ENCODE measurements at places on chromosomes 2 and 18.
A peak's percentile ranks its signal among the peaks of the same experiment; 100 is the strongest.

GRCh38 chr18:73365018-73365417, 497.2 kb upstream of the NETO1 start:
- DNase-seq: no peak

- DNase-seq: no peak
These were observed 3.7 kb downstream of the SERPINB5 start for GRCh38 chr18:63480476-63480875.

DNA sequence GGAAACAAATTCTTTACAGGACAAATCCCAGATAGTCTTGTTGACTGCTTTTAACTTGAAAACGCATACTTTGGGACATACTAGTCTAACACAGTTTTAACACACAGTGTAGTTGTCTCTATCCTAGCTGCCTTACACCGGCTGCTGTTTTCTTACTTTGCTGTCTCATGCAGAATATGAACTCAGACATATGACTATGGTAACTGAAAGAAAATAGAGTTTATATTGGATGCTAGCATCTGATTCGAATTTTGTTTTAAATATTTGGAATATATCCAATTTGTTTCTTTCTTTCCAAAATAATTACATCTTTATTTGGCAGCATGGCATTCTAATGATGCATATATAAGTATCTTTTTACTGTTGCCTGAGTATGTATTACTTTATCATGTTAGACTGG, 69.8 kb downstream of the ANKRD12 start:
- no peak for DNase-seq

DNA sequence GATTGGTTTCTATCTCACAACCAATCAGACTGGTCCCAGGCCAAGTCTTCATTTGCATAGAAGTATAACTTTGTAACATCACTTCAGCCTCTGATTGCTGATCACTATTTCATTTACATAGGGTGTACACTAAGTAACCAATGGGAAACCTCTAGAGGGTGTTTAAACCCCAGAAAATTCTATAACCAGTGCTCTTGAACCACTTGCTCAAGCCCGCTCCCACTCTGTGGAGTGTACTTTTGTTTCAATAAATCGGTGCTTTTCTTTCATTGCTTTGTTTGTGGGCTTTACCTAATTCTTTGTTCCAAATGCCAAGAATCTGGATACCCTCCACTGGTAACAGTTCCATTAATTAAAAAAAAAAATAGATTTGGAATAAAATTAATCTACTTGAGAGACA, 77.0 kb downstream of the TMEFF2 start:
- DNase-seq: no peak

DNA sequence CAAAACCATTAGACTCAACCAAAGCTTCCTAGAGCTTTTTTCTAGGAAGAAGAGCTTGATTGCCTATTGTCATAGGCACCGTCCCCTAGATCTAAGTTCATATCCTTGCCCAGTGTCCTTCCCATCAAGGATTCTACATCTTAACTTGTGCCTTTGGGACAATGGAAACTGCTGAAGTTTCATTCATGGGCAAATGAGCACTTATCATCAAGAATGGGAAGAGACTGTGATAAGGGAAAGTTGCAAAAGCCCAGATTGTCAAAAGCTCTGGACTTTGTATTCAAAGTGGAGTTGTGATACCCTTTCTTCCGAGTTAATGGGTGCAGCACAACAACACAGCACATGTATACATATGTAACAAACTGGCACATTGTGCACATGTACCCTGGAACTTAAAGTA, 503.0 kb upstream of the KLHL29 start:
- no peak for DNase-seq

- no peak for DNase-seq
These were observed 436.3 kb downstream of the CBLN2 start for GRCh38 chr18:72107647-72108383.

GRCh38 chr18:46333431-46334135, 229.4 kb downstream of the HAUS1 start:
- peak; percentile 18 for DNase-seq

DNA sequence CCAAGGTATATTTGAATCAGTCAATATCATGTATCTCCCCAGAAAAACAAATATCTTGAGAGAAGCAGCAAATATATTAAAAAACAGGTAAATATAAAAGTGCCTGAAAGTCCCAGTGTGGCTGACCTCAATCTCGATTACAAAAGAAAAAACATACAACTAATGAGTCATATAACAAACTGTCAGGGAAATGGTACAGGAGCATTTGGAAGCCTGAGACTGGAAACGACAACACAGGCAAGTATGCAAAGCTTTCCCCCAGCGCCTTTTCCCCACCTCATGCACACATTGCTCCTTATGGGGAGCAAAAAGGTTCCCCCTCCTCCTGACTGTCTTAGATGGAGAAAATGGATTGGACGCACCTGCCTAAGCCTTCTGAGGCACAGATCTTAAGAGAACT, 230.7 kb downstream of the TMX3 start:
- no peak for DNase-seq

DNA sequence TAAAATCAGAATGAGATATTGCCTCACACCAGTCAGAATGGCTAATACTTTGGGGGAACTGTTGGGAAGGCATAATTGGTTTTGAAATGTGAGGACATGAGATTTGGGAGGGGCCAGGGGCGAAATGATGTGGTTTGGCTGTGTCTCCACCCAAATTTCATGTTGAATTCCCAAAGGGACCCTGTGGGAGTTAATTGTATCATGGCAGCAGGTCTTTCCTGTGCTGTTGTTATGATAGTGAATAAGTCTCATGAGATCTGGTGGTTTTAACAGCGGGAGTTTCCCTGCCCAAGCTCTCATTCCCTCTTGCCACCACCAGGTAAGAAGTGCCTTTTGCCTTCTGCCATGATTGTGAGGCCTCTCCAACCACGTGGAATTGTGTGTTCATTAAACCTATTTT, 59.6 kb downstream of the CSRNP3 start:
- no peak for DNase-seq

DNA sequence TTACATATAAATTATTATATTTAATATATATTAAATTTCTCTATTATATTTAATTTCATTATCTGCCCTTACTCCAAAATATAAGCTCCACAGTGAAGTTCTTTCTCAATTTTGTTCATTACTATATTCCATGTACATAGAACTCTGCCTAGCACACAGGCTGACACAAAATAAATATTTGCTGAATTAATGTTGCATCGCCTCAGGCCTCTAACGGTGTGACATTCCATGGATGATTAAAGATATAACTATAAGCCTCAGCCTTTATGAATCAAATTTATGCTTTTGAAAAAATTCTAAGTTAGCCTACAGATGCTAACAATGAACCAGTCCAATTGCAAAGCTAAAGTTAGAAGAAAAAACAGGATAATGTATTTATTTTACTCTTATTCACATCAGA, 1337.2 kb upstream of the NRXN1 start:
- no peak for DNase-seq

GRCh38 chr2:104749856-104750460, 104.0 kb upstream of the POU3F3 start:
- DNase-seq: no peak

DNA sequence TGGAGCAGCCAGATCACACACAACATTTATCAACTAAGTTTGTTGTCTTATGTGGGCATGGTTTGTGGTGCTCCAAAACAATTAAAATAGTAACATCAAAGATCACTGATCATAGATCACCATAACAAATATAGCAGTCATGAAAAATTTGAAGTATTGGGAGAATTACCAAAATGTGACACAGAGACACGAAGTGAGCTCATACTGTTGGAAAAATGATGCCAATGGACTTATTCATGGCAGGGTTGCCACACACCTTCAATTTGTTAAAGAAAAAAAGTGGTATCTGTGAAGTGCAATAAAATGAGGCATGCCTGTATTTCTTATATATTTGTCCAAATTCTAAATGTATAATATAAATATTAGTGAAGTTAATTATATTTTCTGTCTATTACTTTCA, 42.9 kb upstream of the CABYR start:
- no peak for DNase-seq

- DNase-seq: no peak
These were observed 2.7 kb upstream of the HSBP1L1 start for GRCh38 chr18:79961527-79962291.

DNA sequence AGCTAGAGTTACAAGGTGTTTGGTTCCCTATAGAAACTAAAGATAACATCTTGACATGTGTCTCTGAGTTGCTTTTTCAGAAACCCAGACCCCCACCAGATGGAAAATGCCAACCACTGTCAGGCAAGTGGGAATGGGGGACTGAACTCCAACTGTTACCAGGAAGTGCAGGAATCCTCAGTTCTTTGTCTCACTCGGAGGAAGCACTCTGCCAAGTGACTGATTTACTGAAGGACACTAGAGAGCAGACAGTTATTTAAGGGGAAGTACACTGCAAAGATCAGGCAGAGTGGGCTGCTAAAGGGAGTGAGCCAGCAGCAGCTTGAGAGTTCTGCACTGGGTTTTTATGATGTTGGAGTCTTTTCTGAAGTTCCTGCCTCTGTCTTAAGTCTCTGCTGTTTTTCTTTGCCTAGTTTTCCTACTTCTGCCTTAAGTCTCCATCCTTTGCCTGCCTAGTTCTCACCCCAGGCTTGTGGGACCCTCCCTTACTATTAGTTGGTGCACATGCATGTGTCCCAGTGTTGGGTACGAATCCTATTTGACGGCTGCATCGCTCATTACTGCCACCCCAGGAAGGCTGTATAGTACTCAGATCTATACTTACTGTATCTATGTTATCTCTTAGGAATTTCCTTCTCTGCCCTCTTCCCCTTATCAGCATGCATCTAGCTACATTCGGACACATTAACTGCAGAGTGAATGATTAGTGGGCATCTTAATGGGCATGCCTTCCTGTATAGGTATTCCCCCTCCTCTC, 97.1 kb downstream of the TEX51 start:
- DNase-seq: no peak

DNA sequence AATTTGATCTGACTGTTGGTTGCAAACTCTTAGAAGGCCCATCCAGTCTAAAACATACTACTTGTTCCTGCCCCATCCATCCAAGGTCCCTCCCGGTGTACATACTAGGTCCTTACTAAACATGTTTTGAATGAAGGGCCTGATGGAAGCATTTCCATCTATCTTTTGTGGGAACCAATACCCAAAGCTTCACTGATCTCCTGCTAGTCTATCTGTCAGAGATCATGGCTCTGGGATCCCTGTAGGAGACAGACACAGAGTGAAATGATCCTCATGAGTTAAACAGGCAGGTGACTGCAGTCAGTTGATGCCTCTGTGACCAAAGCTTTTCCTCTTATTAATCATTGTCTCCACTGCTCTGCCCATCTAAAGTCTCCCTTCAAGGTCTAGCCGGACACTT, 115.0 kb downstream of the ST6GAL2 start:
- DNase-seq: no peak

- no peak for DNase-seq
These were observed 506.8 kb upstream of the ZEB2 start for GRCh38 chr2:145026456-145027455.

DNA sequence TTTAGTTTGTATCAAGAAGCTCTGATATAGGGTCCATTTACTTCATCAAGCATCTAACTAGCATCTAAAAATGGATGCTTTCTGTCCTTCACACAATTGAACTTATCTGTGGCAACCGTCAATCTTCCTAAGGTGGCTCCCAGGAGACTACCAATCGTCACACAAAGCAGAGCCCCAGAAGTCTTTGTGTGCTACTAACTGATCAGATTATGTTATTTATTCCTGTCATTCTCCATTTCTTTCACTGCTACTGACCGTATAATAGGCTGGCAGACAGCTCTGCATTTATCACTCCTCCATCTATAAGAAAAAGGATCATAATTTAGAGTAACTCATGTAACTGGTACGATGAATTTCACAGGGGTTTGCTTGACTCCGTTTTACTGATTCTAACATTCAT, 585.0 kb upstream of the NXPH2 start:
- no peak for DNase-seq

DNA sequence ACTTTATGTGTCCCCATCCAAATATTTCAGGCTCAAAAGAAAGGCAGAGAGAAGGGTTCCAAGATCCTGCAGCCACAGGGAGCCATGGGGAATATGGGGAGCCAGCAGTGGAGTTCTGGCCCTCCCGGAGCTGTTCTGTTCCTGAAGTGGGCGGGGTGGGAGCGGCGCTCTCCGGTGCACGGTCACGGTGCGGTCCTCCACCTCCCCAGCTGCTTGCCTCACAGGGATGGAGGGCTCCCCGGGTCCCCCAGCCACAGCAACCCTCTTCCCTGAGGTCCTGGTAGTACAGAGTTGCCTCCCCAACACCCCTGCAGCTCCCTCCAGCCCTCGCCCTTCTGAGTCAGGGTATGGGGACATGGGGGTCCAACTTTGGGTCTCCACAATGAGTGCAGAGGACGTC, 26.2 kb upstream of the SNED1 start:
- DNase-seq: no peak

GRCh38 chr2:233416706-233417105, 62.4 kb downstream of the DGKD start:
- no peak for DNase-seq

- no peak for DNase-seq
These were observed 433.1 kb upstream of the HS6ST1 start for GRCh38 chr2:128751746-128752145.

DNA sequence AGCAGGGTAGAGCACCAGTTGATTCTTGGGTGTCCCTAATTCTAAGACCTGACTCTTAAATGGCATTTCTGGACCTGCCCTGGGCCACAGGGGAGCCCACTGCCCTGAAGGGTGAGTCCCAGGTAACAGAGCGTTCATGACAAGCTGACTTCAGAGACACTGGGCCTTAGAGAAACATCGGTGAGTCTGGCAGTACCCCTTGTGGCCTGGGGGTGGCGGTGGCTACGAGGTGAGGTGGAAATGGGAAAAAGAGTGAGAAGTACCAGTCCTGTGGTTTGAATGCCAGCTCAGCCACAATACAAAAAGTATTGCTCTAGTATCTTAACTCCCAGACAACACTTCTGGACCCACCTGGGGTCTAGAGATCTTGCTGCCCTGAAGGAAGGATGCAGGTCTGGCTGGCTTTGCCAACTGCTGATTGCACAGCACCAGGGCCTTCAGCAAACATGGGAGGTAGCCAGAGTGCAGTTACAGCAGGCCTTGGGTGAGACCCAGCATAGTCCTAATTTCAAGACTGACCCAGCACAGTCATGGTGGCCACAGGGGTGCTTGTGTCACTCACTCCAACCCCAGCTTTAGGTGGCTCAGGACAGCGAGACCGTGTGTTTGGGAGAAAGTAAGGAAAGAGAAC, 44.5 kb downstream of the USP34 start:
- peak; percentile 71 for DNase-seq

GRCh38 chr2:173232956-173233744, 121.5 kb upstream of the CDCA7 start:
- no peak for DNase-seq

DNA sequence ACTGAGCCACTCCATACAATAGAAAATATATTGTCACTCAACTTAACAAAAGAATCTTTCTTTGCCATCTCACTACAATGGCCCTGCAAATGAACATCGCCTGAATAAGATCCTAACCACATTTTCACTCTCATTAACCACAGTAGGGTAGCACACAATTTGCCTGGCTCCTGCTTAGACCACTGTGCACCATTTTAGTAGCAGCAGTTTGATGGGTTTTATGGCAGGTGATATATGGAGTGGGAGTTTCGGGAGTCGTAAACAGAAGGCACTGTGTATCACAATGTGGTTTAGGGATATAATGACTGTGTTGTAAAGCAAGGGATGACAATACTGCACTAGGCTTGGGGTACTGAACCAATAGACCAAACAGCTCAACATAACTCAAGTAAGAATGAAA, 617.4 kb downstream of the BCL11A start:
- no peak for DNase-seq

- DNase-seq: no peak
These were observed 58.6 kb upstream of the DOCK10 start for GRCh38 chr2:225100856-225101294.

- DNase-seq: no peak
These were observed 398.1 kb downstream of the TNS1 start for GRCh38 chr2:217604527-217605194.

Data from endothelial cell (in vitro differentiated cells).